RPMI8226 (cell line): ENCODE measurements at places on chromosomes 11 and 22.

- DNase-seq, result no peak
Measured at GRCh38 chr11:67057205-67057672, 592 bp downstream of the RHOD start.

DNA sequence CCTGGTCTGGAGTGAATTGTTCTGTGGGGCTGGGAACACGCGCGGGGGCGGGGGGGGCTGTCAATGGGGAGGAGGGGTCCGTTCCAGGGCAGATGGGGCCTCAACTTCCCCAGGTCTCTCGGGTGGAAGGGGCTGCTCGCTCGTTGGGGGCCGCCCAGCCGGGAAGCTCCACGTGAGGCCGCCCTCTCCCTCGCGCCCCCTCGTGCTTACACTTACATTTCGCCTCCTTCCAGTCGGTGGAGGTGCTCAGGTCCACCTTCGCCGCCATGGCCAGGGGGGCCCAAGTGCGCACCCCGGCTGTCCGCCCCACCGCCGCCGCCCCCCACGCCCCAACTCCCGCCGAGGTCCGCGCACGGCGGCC is 452 bp downstream of the MACROD1 start:
- DNase-seq, result peak; percentile 60

- DNase-seq, result peak; percentile 78
Measured at GRCh38 chr11:67373648-67374570, 511 bp upstream of the CLCF1 start.

- no peak for DNase-seq
Measured at GRCh38 chr11:36729825-36730224, 131.8 kb upstream of the RAG2 start.

GRCh38 chr11:111879637-111879960 is 258 bp downstream of the CFAP68 start:
- no peak for DNase-seq

GRCh38 chr22:39931251-39931650 is 28.9 kb upstream of the TMA7B start:
- no peak for DNase-seq

DNA sequence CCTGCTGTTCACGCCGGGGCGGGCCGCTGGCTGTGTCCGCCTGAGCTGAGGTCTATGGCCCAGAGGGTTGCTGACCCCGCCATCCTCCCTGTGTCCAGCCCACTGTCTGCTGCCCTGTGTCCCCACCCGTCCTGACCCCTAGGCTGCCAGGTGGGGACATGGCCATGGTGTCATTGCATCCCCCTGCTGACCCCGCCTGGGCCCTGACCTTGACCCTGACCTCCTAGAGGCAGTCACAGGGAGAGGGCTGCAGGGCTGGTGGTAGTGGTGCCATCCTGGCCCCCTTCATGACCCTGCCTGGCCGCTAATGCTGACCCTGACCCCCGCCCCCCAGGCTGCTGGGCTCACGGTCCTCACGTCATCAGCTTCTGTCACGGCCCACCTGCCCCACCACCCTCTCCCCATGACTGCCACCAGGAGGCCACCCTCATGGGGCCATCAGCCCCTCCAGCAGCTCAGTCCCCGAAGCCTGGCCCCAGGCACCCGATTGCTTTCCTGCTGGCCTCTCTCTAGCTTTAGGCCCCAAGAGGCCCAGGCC is 285.9 kb downstream of the BRD1 start:
- no peak for DNase-seq

DNA sequence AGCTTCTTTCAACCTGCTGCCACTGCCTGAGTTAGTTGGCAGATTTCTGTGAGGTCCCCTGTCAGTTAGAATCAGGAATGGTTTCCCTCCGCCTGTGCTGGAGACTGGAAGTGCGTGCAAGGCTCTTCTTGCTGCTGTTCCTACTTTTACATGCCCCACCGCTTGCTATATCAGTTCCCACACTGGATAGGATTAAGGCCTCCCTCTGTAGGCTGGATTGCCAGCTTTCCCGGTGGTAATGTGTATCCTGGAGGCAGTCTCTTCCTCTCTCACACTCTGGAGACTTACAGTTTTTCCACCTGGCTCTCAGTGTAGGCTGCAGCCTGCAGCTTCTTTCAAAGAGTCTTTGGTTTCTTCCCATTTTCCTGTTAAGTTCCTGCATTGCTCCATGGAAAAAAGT is 66.5 kb downstream of the ARHGAP42 start:
- no peak for DNase-seq

DNA sequence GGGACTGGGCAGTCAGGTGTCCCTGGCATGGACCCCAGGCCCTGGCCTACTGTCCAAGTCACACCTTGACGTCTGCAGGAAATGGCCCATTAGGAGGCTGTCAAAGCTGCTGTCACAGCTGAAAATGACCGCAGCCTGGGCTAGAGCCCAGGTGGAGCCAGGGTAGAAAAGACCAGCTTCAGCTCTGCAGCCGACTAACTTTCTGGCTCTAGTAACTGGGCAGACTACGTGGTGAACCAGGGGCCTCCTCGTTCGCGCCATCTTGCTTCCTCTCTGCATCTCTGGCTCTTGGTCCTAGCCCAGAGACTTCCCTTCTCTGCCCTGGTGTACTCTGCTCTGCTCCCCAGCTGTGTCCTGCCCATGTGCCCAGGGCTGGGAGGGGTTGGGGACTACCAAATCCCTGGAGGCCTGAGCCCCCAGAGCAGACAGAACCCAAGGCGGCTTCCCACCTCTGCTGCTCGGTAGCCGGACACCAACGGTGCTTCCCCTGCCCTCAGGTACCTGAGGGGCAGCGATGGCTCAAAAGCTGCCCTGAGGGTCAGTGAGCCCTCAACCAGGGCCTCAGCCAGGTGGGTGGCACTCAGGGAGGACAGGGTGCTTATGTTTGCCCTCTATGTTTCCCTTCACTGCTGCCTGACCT is 19.7 kb downstream of the SART1 start:
- peak; percentile 70 for DNase-seq

- DNase-seq, result no peak
Measured at GRCh38 chr22:28466399-28466798, 213.2 kb downstream of the TTC28 start.
